SJCRH30 (cell line): ENCODE measurements at places on chromosomes 11 and 22.

- H3K27ac ChIP-seq, result no peak overlapping the region
- peaks cover 44% of the 10 kb centered on the region for H3K36me3 ChIP-seq
These were observed 14.5 kb downstream of the NARS2 start for GRCh38 chr11:78560153-78560552.

- peak; percentile 22 for DNase-seq
- peaks cover 23% of the 10 kb centered on the region for H3K4me1 ChIP-seq
- H3K4me3 ChIP-seq, result no peak overlapping the region
- H3K27me3 ChIP-seq, result no peaks in the 10 kb centered on the region
These were observed 837 bp upstream of the PLAAT5 start for GRCh38 chr11:63491636-63492372.

DNA sequence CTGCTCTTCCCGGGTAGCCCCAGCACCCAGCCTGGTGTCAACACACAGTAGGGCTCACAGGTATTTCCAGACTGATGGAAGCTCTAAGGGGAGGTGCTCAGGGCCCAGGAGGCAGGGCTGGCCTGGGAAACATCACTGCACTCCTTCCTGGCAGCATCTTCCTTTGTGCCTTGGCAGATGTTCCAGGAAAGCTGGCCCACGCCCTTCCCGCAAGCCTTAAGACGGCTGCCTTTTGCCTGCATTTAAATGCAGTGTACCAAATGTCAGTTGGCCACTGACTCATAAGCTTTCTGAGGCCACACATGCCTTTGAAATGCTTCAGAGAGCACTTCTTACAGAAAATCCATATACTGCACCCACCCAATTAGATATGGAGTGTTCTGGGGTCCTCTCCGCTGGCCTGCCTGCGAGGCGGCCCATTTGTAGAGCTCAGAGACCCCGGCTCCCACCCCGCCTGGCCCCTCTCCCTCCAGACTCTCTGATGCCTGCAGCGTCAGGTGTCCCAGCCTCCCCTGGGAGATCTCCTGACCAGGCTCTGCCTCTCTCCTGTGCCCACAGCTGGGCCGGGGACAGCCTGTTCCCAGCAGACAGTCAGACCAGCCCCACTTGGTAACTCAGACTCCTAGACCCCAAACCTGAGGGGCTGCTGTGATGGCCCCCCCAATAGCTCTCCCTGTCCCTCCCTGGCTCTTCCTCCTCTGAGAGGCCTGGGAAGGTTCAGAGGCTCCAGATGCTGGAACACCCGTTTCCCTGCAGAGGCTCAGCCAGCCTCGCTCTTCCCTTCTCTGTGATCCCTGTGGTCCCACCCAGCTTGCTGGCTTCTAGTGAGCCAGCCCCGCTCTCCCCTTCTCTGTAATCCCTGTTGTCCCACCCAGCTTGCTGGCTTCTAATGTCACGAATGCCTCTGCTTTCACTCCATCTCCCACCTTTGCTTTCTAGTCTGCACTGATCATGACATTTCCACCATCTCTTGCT is 47.6 kb upstream of the THY1 start:
- no peaks in the 10 kb centered on the region; the same call in 1 of the 2 replicates for H3K4me1 ChIP-seq
- H3K27ac ChIP-seq, result no peak overlapping the region
- no peaks in the 10 kb centered on the region for H3K27me3 ChIP-seq

DNA sequence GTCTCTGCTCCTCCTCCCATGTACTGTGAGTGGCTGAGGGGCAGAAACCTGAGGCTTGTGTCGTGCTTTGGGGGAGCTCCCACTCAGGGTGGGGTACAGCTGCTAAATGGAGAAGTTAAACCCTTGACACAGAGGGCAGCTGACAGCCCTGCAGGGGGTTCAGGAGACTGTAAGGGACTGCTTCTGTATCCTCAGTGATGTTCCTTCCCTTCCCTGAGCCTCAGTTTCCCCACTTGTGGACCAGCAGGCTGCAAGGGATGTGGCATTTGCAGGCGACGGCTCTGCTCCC is 15.6 kb downstream of the SYNGR1 start:
- H3K4me1 ChIP-seq, result peaks cover 27% of the 10 kb centered on the region
- H3K4me3 ChIP-seq, result no peak overlapping the region
- DNase-seq, result no peak
- H3K27ac ChIP-seq, result no peak overlapping the region
